Fibroblast of upper back skin (primary cell): ENCODE measurements at places on chromosomes 7 and 10.
A peak's percentile ranks its signal among the peaks of the same experiment; 100 is the strongest.

GRCh38 chr10:131812736-131813604 is 87.8 kb upstream of the PPP2R2D start:
- DNase-seq: no peak

DNA sequence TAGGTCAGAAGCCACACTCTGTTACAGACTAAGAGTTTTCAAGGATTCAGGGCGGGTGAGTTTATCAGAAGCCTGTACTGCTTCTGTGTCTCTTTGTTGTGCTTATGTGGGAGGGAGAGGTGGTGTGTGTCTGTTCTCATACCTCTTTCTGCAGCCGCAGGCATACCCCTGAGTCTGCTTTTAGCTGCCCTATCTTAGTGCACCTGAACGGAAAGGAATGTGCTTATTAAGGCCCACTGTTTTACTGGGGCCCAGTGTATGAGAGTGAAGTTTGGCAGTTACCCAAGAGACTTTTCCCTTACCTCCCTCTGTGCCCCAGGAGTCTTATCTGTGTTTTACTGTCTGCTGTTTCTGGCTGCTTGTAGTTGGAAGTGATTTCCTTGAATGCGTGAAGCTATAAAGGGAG is 104.3 kb downstream of the TYW1 start:
- DNase-seq: no peak

DNA sequence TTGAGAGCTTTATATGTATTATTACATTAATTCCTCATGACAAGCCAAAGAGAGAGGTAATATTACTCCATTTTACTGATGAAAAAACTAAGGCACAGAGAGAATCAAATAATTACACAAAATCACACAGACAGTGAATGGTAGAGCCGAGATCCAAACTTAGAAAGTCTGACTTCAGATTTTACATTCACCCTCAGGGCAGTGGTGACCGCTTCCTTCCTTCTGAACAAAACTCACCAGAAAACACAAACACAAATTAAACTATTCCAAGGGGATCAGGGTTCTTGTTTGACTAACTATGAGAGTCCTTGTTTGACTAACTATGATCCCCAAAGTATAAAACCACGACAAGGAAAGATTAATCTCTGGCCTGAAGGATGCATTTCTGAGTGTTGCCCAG is 67.9 kb upstream of the PTN start:
- no peak for DNase-seq

DNA sequence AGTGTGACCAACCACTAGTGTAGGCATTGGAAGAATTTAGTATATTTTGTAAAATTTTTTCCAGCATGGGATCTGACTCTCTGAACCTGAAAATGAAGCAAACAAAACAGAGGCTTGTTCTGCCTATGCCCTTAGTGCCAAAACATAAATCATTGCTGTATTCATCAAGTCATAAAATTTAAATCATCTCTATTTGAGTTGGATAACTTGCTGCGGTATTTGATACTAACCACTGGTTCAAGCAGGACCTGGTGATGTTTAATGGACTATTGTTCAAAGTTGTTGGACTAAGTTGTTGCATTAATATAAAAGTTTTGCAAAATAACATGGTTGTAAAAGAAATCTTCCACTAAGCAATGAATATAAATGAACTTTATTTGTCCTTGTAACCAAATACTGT is 19.8 kb upstream of the RPA3 start:
- DNase-seq: no peak

- DNase-seq: no peak
Observed at GRCh38 chr7:2688409-2689342, 674 bp downstream of the AMZ1 start.

- DNase-seq: no peak
Observed at GRCh38 chr10:133372507-133372906, 647 bp downstream of the ECHS1 start.

- no peak for DNase-seq
Observed at GRCh38 chr10:25159591-25159990, 15.2 kb upstream of the GPR158 start.

- DNase-seq: peak; percentile 10
Observed at GRCh38 chr7:30596721-30597120, 2.0 kb downstream of the GARS1 start.

DNA sequence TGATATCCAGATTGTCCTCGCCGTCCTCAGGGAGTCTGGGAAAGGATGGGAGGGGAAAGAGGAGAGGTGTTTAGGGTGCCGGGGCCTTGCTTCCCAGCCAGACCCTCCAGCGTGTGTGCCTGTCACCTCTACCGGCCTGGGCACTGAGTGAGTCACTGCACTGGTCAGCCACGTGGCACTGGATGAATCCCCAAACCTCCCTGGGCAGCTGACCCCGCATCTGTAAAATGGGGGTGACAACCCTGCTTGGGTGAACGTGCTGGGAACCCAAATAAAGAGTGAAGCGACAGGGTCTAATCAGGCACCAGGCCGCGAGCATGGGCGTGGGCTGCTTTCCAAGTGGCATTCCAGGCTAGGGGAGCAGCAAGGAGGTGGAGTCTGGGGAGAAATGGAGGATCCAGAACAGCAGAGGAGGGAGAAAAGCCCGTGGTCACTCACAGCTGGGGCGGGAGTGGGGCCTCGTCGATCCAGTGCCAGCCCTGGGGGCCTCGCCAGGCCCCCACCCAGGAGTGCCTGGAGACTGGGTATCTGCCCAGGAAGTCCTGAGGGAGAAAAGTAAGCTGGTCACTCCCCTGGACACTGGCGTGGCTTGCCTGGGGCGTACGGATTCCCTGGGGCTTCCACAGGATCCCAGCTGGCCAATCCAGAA is 29.7 kb downstream of the KLRG2 start:
- no peak for DNase-seq

GRCh38 chr7:114825423-114825951 is 96.4 kb upstream of the MDFIC start:
- DNase-seq: no peak

- no peak for DNase-seq
Observed at GRCh38 chr10:1548596-1548995, 188.7 kb downstream of the ADARB2 start.

DNA sequence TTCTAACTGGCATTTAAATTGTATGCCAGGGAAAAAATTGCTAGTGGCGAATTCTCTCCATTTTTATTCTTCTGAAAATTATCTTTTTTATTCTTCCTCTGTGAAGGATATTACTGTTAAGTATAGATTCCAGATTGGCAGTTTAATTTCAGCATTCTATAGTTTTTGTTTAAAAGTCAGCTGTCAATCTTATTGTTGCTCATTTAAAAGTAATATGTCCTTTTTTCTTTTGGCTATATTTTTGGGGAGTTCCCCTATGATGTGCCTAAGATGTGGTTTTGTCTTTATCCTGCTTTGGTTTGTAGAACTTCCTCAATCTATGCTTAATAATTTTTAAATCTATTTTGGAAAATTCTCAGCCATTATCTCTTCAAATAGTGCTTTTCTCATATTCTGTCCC is 135.9 kb downstream of the ARHGAP12 start:
- no peak for DNase-seq

DNA sequence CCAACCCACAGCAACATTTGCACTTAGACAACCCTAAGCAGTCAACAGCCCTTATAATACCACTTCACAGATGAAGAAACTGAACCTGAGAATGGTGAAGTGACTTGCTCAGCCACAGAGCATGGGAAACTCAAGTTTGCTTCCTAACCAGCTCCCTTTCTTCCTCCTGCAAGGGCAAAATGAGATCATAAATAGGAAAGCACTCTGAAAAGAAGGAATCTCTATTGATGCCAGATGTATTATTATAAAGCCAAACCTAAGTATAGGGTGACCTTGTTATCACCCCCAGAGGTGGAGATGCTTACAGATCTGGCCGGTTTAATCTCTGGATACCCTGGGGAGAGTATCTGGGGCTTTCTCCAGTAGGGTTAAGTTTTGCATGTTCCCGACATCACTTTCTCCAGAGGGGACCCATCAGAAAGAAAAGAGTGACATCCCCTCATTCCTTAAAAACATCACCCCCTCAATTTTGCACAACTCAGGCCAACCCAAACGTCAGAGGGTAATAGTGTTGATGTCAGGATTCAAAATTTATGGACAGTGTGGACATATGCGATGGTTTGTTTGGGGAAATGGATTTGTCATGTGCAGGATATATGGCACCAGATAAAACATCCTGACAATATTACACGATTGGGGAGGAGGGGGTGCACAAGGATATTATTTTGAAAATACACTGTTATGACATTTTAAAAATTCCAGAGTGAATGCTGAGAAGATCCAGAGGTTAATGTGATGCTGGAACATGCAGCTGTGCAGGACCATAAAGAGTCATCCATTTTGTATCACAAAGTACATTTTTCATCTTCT is 24.0 kb upstream of the XPNPEP1 start:
- no peak for DNase-seq

DNA sequence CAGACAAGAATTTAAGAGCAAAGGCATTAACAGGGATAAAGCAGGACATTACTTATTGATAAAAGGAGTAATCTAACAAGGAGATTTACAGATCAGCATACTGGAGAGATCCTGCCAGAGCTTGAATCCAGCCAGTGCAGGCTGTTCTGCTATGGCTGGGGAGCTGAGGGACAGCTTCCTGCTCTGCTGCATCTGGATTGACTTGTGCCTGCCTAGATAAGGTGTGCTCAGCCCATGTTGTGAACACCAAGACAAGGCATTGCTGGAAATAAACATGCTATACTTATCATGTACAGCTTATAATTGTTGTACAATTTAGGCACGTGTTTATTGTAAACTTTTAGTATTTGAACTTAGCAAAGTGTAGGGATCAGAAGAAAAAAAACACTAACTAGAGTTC is 71.7 kb downstream of the HIF1AN start:
- DNase-seq: no peak

DNA sequence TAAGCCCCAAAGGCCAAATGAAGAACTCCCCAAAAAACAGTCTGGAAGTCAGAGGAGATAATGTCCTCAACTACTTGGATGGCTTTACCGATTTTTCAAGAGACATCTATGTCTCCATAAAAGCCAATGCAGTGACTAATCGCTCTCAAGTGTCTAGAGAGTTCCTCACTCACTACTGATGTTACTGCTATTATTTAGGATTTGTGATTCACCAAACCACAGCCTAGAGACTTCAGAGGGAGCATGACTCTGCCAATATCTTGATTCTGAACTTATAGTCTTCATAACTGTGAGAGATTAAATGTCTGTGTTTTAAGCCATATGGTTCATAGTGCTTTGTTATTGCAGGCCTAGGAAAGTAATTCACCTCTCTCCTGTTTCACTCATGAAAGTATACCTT is 160.2 kb downstream of the IPMK start:
- peak; percentile 94 for DNase-seq

- no peak for DNase-seq
Observed at GRCh38 chr7:127251465-127252376, 1.0 kb downstream of the GRM8 start.

GRCh38 chr10:61842755-61843497 is 58.6 kb upstream of the ARID5B start:
- DNase-seq: peak; percentile 80

DNA sequence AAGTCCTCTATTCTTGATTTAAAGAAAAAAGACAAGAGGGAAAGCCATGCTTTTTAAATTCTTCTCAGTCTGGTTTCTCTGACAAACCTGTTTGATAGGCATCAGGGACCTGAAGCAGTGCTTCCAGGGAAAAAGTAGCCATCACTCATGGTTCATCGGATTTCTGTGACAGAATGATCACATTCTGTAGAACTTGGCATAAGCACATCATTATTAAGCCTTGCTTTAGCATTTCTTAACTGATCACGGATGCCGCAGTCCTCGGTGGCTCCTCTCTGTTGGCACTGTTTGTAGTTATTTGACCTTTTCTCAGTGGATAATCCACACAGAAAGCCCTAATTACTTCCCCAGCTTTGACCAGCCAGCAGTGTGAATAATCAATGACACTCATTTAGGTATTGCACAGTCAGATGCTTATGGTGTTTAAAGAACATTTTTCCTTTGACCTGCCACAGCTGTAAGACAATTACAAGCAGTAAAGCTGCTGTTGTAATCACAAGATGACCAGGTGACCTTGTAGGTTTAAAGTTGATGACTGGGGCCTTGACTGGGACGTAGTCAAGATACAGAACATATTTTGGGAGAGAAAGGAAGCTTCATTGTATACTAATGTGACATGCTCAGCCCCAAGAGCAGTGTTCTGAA is 64.4 kb upstream of the SKAP2 start:
- no peak for DNase-seq

DNA sequence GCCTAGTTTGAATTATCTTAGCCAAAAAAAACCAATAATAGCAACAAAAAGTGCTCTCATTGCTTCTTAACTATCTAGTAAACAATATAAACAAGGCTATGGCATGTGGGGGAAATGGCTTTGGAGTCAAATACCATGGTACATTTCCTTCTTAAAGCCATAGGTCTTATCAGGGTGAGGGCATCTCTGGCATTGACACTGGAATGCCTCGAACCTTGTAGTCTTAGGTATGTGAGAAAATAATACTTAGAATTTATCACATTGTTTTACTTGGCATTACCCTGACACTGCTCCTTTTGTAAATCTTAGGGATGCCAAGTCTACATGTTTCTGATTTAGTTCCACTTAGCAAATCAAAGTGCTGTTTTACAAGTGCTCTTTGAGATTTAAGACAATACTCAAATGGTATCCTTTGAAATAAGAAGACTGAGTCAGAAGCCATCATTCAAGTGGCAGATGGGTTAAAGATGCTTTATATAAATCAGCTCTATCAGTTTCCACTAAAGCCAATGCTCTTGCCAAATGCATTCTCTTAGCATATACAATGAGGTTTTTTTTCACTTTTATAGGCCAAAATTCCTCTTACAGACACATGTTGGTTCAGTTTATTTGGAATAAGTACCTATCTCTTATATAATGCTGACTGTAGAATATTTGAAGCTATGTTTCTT is 155.2 kb downstream of the HPSE2 start:
- no peak for DNase-seq

DNA sequence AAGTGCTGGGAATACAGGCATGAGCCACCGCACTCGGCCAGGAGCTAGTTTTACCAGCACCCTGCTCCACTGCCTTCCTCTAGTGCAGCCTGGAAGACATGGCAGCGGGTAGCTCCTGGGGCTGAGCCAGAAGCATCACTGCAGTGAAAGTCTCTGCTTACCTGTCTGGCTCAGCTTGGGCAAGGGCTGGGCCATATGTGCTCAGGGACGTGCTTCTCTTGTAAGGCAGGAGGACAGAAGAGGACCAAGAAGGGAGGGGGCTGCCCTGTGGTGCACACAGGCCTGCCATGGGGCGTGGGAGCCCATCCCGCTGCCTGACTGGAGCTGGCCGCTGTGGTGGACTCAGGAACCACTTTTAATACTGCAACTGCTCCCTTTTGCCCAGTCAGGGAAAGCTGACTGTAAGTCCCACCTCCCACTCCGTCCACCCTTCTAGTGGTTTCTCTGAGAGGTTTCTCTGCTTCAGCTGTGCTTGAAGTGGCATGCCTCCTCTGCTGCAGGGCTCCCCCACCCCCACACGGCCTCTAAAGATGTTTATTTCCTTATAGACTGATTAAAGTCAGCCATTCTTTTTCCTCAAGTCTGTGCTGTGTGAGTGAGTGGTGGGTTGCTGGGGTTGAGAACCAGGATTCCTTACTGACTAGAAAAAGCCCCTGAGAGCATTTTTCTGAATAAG is 25.3 kb upstream of the C10orf95 start:
- DNase-seq: no peak

DNA sequence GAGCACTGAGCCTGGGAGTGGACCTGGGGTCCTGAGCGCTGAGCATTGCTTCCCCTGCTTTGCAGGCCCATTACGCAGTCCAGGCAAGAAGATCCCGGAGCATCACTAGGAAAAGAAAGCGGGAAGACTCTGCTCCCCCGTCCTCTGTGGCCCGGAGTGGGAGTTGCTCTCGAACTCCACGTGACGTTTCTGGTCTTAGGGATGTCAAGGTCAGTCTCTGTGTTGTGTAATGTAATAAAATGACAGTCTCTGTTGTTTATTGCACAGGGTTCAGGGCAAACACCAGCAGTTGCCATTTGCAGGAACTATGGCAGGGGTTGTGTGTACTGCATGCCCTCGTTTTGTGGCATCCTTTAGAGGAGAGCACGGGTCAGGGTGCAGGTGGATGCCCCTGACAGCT is 10.0 kb downstream of the IDI2 start:
- no peak for DNase-seq
